ENCODE measurements at places on chromosomes 6 and 20.

GRCh38 chr6:113873043-113873667 is 16.0 kb downstream of the MARCKS start:
- peak; percentile 22 for DNase-seq

DNA sequence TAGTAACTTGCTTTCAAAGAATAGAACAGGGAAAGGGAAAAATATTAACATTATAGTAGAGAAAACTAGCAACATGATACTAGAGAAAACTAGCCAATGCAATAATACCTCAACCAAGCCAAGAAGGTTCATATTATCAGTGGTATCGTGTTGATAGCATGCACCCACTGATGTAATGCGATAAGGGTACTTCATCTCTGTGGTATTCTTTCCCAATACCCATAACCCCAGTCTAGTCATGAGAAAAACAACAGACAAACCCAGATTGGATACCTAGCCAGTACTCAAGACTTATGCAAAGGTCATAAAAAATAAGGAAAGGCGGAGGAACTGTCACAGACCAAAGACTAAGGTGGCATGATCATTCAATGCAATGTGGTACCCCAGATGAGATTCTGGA is 21.0 kb downstream of the BLOC1S5 start:
- no peak for DNase-seq

DNA sequence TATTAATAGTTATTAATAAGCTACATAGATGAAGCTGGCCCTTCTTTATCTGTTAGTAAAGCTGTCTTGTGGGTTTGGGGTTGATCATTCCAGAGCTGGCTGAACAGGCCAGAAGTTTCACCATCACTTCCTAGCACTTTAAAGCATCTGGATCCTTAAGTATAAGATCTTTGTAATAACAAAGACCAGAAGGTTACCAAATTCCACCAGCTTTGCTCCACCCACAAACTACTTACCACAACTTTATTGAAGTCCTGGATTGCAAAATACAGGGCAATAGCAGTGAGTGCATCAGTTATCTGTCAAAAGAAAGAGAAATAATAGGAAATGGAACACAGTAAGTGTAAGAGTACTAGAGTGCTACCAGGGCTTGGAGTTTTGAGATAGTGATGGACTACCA is 33.0 kb downstream of the PIGU start:
- DNase-seq = no peak

DNA sequence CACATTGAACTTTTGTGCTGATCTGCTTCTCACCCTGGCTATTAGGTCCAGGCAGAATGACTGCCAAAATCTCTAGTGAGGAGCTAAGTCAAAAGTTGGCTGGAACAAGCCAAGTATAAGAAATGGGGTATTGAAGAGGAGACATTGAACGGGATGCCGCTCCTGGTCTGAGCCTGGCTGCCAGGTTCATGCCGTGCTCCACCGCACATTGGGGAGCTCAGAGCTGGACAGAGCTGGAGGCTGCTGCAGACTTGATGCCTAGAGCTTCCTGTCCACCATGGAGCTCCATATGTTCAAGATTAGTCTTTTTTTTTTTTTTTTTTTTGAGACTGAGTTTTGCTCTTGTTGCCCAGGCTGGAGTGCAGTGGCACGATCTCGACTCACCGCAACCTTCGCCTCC is 4.1 kb upstream of the IFT52 start:
- no peak for DNase-seq

GRCh38 chr6:51841626-51842025 is 245.8 kb downstream of the PKHD1 start:
- DNase-seq = no peak

- no peak for DNase-seq
These were observed at the start of gene POPDC3 for GRCh38 chr6:105179244-105180065. POPDC3 (minus strand) TSS chr6:105180014; CDS start chr6:105161909, 18,105 bp downstream.

DNA sequence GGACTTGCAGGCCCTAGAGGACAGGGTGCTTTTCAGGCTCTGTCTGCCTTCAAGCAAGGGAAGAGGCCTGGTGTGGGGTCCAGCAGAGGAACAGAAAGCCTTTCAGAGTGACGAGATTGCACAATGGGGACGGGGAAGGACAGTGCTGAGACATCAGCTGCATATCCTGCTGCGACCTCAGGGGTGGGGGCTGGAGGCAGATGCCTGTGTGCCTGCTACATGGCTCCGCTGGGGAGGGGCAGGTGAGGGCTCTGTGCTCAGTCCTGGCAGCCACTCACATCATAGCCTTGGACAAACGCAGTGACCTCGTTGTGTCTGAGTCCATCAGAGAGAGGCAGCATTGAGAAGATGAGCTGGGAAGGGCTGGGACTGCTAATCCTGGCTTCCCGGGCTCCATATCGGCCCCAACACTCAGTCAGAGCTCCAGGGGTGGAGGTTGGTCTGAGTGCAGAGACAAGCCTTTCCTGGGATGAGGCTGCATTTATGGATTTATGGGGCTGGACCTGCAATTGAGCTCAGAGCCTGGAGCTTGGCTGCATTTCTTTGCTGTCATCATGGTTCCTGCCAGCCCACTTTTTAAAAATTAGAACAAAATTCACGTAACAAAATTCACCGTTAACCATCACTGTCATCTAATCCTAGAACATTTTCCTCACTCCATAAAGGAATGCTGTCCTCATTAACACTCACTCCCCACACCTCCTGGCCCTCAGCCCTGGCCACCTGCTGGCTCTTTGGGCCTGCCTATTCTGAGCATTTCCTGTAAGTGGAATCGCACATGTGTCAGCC is 196.9 kb upstream of the SLC24A3 start:
- DNase-seq = no peak

- DNase-seq = peak; percentile 3
These were observed 70.9 kb downstream of the LCA5 start for GRCh38 chr6:79466207-79466834.

DNA sequence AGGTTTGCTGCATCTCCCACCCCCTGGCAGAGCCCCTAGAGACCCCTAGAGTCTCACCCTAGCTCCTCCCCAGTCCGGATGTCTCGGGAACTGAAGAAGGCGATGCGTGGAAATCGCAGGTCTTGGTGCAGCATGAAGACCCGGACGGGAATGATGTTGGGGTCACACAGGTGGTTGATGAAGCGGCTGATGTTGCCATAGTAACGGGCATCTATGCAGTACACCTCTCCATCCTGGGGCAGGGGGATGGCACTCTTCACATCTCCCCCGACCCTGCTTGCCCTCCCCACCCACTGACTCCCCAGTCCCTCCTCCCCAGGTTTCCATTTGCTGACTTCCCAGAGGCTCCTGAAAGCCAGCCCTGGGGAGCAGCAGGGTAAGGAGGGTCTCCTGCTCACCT is 1.8 kb upstream of the SLC44A4 start:
- no peak for DNase-seq

- peak; percentile 71 for DNase-seq
These were observed 68.6 kb upstream of the CCN6 start for GRCh38 chr6:111985202-111985731.

DNA sequence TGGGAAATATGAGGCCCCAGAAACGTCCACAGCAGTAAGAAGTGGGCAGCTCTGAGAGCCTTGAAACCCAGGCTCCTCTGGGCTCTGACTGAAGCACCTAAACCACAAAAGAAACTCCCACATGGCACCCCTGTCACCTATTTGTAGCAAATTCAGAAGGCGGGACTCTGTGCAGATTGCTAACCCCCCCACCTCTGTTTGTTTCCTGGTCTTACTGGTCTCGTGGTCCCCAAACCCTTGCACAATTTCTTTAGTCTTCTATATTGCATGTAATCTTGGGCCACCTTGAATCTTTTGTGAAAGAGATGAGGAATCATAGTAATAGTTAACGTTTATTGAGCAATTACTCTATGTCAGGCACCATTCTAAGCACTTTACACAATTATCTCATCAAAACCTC is 154.3 kb downstream of the PREX1 start:
- peak; percentile 18 for DNase-seq

- no peak for DNase-seq
These were observed 890.6 kb downstream of the KIF16B start for GRCh38 chr20:15682690-15683089.
